ENCODE measurements at places on chromosomes 4 and X. TPM values are rescaled to one million over a fixed set of nuclear protein-coding genes. Genes with fewer than 3 reads are reported as not detected.

The ADD1 gene
- 281 TPM for polyA plus RNA-seq

The GLRA3 gene
- 0.05 TPM for polyA plus RNA-seq

The HEPH gene
- polyA plus RNA-seq = 51.6 TPM

DNA sequence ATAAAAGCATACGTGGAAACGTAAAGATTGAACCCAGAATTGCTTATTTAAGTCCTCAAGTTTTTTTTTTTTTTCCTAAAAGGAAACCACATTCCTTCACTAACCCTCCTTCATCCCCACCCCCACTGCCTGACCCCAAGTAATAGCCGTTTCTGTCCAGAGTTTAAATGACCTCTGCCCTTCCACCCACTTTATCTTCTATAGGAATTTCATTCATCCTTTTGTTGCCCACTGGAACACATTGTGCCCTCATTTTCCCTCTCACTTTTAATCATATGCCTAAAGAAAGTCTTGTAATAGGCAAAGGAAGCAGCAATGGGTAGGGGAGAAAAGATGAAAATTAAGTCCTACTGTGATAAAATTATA lies 62.7 kb downstream of the SH3RF1 start:
- DNase-seq = no peak

- no peak for DNase-seq
Measured at GRCh38 chr4:167934216-167934615, 158.1 kb upstream of the ANXA10 start.

DNA sequence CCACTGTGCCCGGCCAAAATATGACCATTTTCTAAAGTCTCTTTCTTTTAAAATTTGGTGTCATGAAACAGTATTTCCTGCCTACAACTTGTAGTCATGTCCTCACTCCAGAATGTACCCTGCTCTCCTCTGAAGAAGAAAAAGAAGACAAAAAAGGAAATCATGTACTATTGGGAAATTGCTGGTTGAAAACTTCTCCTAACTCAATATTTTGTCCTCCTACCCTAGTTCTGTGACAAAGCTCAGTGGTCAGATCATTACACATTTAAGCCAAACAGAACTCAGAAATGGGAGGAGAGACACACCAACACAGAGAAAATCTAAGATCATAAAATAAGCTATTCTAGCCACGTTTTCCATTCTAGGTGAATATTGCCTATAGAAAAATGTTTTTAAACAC lies 127.7 kb downstream of the IRF2 start:
- DNase-seq = no peak

- DNase-seq = no peak
Measured at GRCh38 chrX:50107470-50107869, 93.3 kb downstream of the AKAP4 start.

GRCh38 chr4:47519239-47519883 lies 34.3 kb downstream of the ATP10D start:
- no peak for DNase-seq

GRCh38 chr4:83170952-83171399 lies 56.4 kb upstream of the PLAC8 start:
- no peak for DNase-seq

Measured in renal pelvis (tissue), 12 donors.